Stimulated activated CD8-positive, alpha-beta memory T cell treated with anti-CD3 and anti-CD28 coated beads, Interleukin-7, amount 100 ng/mL, for 1 hour (primary cell): ENCODE measurements at places on chromosomes 6 and 20.

GRCh38 chr20:8033151-8033841, 13.7 kb upstream of the TMX4 start:
- DNase-seq: no peak

DNA sequence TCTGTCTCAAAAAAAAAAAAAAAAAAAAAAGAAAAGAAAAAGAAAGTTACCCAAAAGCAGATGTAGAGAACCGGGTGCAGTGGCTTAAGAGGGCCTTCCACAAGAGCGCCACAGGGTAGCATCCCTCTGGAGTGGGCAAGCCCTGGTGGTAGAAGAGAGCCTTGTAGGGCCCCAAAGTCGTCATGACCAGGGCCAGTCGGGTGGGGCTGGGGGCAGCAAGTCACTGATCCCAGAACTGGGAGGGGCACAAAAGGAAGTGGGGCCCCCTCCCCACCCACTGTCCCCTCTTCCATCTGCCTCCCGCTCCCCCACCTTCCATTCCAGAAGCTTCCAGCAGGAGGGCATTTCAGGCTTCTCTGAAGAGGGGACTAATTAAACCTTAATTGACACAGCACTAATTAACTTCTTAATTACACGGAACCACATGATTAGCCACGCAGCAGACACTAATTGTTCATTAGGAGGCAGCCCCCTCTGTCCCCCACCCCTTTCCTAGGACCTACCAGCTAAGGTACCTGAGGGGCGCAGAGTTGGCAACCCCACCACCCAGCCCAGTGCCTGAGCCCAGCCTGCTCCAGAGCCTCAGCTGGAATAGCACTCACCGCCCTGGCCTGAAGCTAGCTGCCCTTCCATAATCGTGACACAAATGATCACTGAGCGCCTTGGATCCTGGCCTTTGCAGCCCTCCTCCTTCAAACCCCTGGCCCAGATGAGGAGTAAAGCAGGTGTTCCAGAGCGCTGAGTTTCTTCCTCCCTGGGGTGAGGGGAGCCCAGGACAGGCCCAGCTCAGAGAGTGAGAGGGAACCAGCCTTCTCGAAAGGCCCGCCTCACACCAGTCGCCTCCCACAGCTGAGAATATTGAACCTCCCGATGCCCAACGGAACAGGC, 34.8 kb downstream of the MDFI start:
- DNase-seq: no peak

DNA sequence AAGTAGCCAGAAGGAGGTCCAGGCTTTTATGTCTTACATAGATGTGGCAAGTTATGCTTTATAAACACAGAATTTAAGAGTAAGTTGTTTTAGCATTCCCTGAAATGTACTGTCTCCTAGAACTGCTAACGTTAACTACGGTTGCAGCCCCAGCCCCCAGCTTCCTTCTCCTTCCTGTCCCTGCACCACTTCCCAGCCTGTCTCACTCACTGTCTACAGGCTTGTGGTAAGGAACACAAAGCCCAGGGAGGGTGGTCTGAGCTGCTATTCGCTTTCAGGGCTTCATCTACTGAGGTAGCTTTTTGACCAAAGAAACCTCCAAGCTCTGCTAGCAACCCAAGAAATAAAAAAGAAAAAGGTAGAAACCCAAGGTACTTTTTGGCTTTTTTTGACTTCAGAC, 35.9 kb downstream of the PCSK2 start:
- DNase-seq: no peak

GRCh38 chr20:43458422-43458924, 777 bp downstream of the SRSF6 start:
- DNase-seq: no peak

GRCh38 chr6:98971303-98971702, 23.6 kb upstream of the FBXL4 start:
- no peak for DNase-seq

DNA sequence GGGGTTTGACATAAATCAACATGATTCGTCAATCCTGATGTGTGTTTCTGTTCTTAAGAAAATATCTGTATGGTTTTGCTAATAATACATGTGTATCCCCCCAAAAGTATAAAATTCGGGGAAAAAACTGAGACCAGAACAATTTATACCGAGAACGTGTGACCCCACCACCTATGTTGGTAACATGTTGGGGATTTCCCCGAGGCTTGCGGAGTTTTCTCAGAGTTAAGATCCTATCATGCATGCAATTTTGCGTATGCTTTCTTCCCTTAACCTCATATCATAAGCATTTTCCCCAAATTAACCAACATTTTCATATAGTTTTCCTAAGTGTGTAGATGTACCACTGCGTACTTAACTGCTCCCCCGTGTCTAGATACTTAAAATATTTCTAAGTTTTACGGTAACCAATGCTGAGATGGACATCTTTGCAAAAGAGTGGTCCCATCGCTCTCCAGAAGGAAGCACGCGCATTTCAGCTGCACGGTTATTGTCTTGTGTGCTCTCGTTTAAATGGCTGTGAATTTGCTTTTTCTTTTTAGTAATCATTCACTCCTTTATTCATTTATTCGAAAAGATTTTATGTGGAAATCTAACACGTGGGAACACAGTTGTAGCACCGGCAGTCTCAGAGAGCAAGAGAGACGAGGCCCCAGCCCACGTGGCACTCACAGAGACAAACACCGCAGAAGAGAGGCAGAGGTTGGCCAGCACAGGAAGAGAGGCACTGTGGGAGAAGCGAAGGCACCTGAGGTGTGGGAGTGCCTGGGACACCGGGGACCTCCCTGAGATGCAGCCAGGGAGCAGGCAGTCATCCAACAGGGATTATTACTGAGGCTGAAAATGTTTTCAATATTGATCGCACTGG, 13.2 kb upstream of the IRF4 start:
- no peak for DNase-seq

DNA sequence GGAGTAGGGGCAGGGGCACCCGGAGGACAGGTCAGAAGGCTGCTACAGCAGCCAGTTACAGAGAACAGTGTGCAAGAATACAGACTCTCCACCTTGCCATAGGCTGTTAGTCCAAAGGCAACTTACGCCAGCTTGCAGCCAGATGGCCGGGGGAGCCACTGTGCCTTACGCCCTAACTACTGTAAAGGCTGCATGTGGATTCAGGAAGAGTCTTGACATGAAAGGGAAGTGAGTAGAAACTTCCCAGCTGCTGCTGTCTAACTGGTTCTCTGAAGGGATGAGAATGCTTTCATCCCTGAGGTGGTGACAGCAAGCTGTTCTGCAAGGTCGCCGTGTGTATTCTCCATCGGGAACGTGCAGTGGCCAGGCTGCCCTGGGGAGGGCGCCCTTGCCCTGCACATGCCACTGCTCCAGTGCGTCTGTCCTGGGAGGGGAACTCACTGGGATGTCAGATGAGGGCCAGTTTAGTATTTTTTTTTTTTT, 46.1 kb downstream of the LYRM4 start:
- no peak for DNase-seq

- no peak for DNase-seq
These were observed 27.8 kb upstream of the F13A1 start for GRCh38 chr6:6348256-6348655.

GRCh38 chr6:22732176-22732970, 163.0 kb downstream of the HDGFL1 start:
- DNase-seq: no peak

DNA sequence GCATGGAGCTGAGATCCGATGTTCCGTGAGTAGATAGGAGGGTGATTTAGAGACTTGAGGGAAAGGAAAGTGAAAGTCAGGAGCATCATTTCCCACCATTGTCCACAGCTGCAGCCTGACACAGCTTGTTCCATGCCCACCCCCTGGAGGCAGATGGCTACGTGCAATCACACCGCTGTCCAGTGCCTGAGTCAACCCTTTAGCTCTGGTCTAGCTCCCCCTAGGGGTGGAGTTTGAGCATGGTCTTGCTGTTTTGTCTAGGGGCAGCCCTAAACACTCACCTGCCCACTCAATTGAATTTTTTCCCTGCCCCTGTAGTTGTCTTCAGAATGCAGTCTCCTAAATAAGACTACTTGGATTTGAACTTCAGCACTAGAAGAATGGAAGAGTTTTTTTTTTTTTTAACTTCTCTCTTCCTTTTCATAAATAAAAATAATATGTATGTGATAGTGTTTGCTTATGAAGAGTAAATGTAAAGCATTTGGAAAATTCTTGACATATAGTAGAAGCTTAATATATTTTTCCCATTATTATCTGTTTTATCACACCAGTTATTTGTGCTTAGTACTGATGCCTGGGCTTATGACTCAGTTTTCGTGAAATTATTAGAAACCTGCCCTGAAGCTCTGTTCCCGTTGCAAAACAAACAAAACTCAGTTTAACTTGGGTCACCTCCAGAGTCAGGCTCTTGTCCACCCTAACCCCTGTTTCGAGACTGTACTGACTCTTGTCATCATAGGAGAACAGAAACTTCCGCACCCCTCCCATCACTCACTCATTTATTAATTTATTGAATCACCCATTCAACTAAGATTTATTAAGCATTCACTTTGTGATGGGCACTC, 814.8 kb downstream of the MAFB start:
- no peak for DNase-seq

DNA sequence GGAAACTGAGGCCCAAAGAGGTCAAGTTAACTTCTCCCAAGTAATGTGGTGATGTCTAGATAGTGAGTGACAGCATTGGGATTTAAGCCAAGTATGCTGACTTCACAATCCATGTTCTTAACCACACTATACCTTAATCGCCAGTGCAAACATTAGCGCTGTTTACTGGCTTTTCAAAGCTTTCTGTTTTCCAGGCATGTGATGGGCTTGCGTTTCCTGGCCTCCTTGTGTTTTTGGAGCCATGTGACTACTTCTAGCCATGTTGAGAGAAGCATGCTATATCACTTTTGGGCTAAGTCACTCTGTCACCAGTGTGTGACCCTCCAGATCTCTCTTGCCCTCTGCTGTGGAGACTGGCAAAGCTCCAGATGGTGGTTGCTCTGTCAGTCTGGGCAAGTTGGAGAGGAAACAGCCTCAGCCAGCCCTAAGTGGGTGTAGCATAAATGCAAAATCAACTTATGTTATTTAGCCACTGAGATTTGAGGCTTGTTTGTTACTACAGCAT, 76.9 kb downstream of the ANKRD6 start:
- DNase-seq: no peak

GRCh38 chr20:9306521-9306920, 207.9 kb upstream of the LAMP5 start:
- no peak for DNase-seq

DNA sequence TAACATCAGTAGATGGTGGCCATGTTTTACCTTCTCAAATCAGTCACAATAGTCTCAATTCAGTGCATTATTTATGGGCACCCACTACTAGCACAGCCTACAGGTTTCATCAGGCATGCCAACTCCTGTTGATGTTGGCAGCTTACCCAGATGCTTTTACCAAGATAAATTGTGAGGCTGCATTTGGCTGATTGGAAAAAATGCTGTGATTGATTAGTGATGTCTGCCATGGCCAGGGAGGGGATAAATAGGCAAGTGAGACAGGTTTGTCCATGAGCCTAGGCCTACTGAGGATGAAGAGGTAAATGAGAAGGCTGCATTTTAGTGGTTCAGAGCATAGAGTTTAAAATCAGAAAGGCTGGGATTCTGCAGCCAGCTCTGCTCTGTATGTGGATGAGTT, 227.1 kb downstream of the NFATC2 start:
- DNase-seq: no peak
